ENCODE measurements at places on chromosomes 6 and 20.
A peak's percentile ranks its signal among the peaks of the same experiment; 100 is the strongest.

DNA sequence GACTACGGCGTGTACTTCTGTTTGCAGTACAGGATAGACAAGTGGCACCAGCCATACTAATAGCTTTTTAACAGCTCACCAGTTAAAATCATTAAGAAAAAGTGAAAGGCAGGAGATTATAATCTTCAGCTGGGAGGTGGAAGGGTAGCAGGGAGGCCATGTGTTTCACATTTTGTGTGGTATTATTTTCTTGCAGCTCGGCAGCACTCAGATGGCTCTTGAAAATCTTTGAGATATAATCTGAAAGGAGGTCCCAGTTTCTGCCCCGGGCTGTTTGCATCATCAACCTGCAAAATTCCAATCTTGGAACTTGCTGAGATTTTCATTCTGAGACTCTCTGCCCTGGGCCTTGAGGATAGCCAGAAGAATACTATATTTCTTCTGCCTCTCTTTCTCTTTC is 87.5 kb upstream of the HDAC2 start:
- ATAC-seq, result no peak

- no peak for ATAC-seq
Measured at GRCh38 chr20:18588574-18588933, 700 bp downstream of the DTD1 start.

GRCh38 chr6:79070206-79070825 is 7.7 kb downstream of the PHIP start:
- ATAC-seq, result peak; percentile 22

GRCh38 chr20:51570739-51571459 is 28.4 kb upstream of the NFATC2 start:
- ATAC-seq, result no peak

GRCh38 chr6:46284475-46284874 is 113.7 kb upstream of the ENPP5 start:
- ATAC-seq, result no peak

DNA sequence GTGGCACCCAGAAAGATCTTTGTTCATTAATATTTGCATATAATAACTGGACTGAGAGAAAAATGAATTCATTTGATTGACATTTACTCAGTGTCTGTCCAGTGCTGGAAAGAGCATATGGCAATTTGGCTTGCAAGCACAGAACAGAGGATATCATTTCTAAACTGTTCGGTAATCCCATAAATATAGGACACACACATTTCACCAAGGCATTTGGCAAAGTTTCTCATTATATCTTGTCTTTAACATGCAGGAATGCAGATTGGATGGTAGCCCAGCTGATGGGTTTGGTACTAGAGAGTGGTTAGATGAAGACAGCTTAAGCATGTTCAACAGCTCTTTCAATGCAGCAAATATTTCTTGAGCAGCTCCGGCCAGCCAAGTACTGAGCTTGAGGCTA is 259.2 kb downstream of the PRKN start:
- no peak for ATAC-seq

DNA sequence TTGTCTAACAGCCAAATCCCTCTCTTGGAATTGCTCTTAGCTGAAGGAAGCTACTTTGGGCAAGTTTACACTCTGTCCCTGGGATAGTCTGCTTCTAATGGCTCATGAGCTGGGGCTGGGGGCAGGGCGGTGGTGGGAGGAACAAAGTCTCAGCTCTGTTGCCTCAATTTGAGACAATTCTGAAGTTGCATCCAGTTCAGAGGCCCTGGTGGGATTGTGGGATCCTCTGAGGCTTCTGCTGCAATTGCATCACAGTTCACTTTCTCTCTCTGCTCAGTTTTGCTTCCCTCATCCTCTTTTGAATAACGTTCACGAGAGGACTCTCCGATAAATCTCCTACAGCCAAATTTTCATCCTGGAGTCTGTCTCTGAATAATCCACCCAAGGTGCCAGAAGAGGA is 440.6 kb upstream of the SLC35B3 start:
- ATAC-seq, result no peak

- no peak for ATAC-seq
Measured at GRCh38 chr6:149845549-149845948, 18.6 kb downstream of the LRP11 start.

GRCh38 chr20:38751360-38751976 is 3.2 kb downstream of the ACTR5 start:
- no peak for ATAC-seq

DNA sequence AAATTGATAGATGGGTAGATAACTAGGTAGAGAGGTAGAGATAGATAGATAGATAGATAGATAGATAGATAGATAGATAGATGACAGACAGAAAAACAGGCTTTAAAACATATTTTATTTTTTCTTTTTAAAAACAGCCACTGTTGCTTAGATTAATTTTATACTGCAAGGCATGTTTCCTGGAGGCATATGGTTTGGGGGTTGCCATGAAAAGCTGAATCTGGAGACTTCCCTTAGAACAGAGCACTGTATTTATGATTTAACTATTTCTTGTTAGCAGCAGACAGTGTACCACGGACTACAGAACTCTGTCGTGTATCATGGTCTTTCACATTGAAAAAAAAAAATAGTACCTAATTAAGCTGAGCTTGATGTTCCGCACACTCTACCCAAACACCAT is 38.8 kb downstream of the METTL24 start:
- ATAC-seq, result no peak

GRCh38 chr6:43278524-43279078 is 19.5 kb upstream of the SLC22A7 start:
- no peak for ATAC-seq

GRCh38 chr20:47241345-47241781 is 115.1 kb downstream of the ZMYND8 start:
- no peak for ATAC-seq

Measured in activated T-helper 17 cell treated with anti-CD3 and anti-CD28 coated beads, Interleukin-2, amount 50 U/mL, for 72 hours (primary cell).